ENCODE measurements at places on chromosomes 2 and 18. TPM values are rescaled to one million over a fixed set of nuclear protein-coding genes. Genes with fewer than 3 reads are reported as not detected.

Gene STAT4
- total RNA-seq = 18.3 TPM

Gene KIF1A
- 74.4 TPM for total RNA-seq

Gene CRYGD
- not detected for total RNA-seq

Gene CLIP4
- total RNA-seq = 77.7 TPM

Gene VWA3B
- total RNA-seq = 0.15 TPM

- no peak for DNase-seq
These were observed 39.1 kb upstream of the PLEKHM3 start for GRCh38 chr2:208064220-208064961.

DNA sequence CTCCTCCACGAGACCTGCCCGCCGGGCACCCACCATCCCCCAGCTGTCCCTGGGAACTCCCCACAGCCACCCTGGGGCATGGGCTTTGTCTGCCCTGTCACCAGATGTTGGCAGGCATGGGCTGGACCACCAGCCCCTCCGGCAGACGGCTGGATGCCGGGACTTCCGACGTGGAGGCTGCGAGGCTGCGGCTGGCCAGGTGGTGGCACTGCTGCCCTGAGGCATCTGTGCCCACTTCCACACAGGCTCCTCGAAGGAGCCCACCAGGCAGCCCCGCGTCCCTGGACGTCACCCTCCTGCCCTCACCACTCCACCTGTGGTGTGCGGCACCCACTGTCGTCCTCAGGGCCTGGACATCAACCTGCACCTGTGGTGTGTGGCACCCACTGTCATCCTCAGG is 319.9 kb upstream of the SALL3 start:
- no peak for DNase-seq

DNA sequence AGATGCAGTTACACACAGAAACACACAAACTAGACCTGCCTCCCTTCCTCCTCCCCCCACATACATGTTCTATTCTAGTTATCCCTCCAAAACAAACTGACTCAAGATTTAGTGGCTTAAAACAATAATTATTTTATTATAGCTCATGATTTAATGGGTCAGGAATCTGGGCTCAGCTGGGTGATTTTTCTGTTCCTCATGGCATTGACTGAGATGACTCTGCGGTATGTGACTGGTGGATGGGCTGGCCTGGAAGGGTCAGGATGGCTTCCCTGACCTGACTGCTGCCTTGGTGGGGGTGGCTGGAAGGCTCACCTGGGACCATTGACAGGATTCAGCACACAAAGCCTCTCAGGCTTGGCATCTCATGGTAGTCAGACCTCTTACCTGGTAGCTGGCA is 33.7 kb upstream of the NTSR2 start:
- DNase-seq = no peak

GRCh38 chr18:35495536-35496314 is 2.0 kb downstream of the INO80C start:
- DNase-seq = no peak

DNA sequence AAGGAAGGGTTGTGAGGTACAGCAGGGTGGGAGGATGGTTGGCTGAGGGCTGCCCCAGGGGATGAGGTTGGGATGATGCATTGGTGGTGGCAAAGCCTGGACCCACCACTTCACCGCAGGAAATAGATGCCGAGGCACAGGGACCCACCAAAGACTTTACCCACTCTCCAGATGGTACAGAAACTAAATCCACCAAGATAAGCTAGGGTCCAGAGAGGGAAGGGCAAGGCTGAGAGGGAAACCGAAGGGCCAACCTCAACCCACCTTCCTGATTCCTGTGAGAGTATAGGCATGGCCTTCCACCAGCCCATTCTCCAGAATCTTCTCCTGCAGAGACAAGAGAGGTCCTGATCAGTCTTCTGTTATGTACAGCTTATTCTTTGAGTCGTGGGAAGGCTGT is 18.1 kb downstream of the CAPN14 start:
- no peak for DNase-seq

- DNase-seq = no peak
These were observed 32.7 kb upstream of the RUFY4 start for GRCh38 chr2:218036371-218036770.

- DNase-seq = no peak
These were observed 16.7 kb upstream of the STAT1 start for GRCh38 chr2:191030521-191031154.

DNA sequence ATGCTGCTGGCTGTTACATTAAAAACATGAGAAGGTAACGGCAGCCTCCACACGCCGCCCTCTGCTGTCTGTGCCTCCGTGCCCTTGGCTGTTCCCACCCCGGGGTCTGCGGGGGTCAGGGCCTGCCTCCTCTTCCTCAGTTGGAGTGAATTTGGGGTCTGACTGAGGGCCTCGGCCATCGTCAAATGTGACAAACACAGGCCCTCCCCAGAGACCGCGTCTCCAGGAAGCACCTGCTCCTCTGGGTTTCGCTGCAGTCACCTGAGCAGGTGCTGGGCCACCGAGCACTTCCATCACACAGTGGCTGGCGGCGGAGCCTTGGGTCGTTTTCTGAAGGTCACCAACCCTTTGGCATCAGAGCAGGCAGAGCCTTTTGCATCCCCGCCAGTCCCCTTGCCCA is 70.9 kb downstream of the NFATC1 start:
- no peak for DNase-seq

GRCh38 chr2:74571058-74571457 is 16.5 kb downstream of the DOK1 start:
- DNase-seq = no peak

- no peak for DNase-seq
These were observed 6.9 kb upstream of the CHRNA1 start for GRCh38 chr2:174771136-174771535.

DNA sequence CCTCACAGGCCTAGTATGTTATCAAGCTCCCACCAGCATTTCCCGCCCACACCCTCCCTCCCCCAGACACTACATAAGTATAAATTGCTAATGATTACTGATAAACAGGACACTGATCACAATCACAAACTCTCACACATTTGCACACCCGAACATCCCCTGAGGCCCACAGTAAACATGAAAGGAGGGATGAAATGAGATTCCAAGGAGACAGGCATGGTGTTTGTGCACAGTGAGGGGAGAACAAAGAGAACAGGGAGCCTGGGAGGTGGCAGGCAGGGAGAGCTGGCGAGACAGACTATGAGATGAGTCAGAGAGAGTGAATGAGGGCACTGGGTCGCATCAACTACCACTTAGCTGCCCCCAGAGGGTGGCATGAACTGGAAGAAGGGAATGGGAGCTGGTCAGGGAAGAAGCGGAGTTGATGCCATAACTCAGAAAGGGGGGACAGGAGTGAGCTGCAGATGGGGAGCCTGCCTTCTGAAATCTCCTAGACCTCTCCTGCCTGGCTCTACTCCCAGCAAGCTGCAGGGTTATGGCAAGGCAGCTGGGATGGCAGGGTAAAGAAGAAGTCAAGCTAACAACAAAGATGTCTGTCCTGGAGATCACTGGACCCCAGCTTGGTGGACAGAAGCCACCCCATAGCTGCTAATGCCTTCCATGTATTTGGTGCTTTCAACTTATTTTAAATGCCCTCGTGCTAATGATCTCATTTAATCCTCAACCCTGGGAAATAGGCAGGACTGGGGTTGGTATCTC is 5.1 kb downstream of the KIF3C start:
- DNase-seq = no peak

GRCh38 chr2:68737711-68738110 is 3.1 kb downstream of the ARHGAP25 start:
- no peak for DNase-seq

- no peak for DNase-seq
These were observed 57.8 kb downstream of the CTDP1 start for GRCh38 chr18:79737426-79737825.

DNA sequence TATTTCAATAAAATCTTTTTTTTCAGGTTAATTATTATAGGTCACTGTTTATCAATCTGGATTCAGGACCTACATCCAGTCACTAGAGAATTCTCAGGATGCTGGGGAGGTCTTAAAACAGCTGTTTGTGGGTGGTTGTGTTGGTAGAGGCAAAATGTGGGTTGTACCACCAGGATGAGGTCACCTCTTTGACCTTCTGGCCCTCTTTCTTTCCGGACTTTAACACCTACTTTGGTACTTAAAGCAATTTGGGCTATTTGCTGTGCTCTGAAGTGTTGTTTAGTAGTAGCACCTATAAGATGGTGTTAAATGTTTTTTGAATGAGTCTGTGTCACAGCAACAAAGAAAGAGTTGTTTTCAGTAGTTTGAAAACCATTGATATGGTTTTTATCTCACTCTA is 14.6 kb downstream of the EML4 start:
- DNase-seq = no peak

DNA sequence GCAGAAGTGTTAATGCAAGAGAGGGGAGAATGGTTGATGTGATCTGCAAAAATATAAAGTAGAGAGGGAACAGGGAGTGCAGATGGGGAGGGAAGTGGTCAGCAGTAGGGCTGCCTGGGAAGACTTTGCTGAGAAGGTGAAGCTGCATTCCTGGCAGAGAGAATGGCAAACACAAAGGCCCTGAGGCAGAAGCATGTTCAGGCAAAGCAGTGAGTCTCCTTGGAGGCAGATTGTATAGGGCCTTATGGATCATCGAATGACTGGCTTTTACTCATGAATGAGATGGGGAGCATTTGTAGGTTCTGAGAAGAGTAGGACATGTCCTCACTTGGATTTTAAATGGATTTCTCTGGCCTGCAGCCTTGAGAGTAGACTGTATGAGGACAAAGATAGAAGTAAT is 9.5 kb downstream of the ITGA6 start:
- no peak for DNase-seq

DNA sequence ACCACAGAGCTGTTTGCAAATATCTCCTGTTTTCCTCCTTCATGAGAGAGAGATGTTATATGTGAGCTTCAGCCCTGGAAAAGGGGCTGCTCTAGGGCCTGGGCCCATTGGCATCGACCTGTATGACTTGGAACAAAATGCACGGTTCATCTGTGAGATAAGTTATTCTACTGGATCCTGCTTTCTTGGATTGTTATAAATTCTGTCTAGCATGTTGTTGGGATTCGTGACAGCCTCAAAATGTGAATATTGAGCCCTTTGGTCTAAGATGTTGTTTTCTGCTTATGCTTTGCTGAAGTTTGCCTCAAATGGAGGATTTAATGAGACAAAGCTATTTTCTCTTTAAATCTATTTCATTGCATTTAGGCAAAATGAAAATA is 372.9 kb downstream of the EN1 start:
- DNase-seq = no peak

DNA sequence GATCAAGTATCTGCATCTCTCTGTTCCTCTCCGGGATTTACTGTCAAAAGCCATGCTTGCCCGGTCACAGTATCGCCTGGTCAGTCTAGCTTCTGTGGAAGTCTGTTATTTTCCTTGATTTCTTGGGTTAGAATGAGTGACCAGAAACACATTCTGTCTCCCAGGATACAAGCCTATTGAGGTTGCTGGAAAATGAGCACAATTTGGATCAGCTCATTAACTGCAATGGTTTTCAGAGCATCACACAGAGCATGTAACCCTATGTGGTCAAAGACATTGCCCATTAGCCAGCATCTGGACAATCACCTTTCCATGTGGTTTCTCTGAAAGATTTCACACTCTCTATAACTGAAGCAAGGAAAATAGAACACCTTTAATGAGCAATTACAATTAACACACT is 124.2 kb upstream of the FAM98A start:
- DNase-seq = no peak

GRCh38 chr18:5974696-5975095 is 79.4 kb upstream of the TMEM200C start:
- DNase-seq = no peak

GRCh38 chr2:29273685-29274611 is 158.7 kb downstream of the CLIP4 start:
- DNase-seq = no peak

GRCh38 chr2:45450634-45451033 is 160.4 kb downstream of the SRBD1 start:
- no peak for DNase-seq

- DNase-seq = no peak
These were observed 325.3 kb upstream of the HNMT start for GRCh38 chr2:137638932-137639331.

GRCh38 chr18:62438866-62439265 is 84.0 kb upstream of the ZCCHC2 start:
- DNase-seq = no peak

DNA sequence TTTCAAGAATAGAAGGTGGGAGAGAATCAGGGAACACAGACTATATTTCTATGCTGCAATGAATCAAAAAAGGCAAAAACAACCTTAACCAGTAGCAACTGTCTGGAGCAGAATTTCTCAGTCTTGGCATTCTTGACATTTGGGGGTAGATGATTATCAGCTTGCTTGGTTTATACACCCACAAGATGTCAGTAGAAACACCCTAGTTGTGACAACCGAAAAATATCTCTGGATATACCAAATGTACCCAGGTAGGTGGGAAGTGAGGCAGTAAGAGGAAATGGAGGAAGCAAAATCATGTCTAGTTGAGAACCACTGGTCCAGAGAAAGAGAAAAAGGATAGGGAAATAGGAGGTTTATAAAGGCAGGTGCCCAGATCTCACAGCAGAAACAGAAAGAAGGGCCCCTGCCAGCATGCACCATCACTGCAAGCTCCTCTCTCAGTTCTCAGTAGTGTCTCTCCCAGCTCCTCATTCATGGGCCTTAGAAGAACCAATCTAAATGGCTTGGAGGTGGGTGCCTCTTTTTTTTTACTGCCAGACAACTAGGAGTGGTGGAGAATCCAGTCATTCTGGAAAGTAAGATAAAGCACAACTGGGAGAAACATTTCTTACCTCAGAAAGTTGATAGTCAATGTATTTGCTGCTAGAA is 50.4 kb downstream of the MBD2 start:
- no peak for DNase-seq

DNA sequence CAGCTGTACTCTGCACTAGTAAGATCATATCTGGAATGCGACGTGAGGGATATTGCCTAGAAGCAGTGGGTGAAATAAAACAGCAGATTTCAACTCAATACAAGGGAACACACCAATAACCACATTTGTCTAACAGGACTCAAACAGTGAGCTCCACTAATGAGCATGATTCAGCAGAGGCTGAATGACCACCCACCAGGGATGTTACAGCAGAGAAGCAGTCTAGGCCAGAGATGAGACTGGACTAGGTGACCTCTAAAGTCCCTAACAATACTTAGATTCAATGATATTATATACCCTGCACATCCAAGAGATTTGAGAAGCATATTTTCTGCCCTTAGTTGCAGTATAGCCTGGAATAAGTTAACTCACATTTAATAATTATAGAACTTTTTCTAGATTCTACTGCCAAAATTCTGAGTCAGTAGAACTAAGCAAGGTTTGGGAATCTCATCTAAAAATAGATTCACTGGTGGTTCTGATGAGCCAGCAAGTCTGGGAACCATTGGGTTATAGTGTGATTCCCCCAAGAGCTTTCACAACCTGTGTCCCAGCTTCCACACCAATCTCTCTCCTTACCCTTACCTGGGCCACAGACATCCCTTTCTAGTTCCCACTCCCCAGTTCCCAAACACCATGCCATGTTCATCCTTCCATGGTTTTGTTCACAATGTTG is 6.3 kb downstream of the THOC1 start:
- no peak for DNase-seq

- no peak for DNase-seq
These were observed 41.7 kb upstream of the RND3 start for GRCh38 chr2:150528861-150529801.

All from right cardiac atrium (tissue), 5 donors.